Myocyte (in vitro differentiated cells): ENCODE measurements at places on chromosomes 2 and 18.

GRCh38 chr2:70340761-70341476 lies 39.1 kb upstream of the FAM136A start:
- peak; percentile 49 for DNase-seq

GRCh38 chr2:160289126-160289525 lies 89.1 kb upstream of the ITGB6 start:
- no peak for DNase-seq

GRCh38 chr2:10469301-10469700 lies 21.2 kb upstream of the ODC1 start:
- no peak for DNase-seq

DNA sequence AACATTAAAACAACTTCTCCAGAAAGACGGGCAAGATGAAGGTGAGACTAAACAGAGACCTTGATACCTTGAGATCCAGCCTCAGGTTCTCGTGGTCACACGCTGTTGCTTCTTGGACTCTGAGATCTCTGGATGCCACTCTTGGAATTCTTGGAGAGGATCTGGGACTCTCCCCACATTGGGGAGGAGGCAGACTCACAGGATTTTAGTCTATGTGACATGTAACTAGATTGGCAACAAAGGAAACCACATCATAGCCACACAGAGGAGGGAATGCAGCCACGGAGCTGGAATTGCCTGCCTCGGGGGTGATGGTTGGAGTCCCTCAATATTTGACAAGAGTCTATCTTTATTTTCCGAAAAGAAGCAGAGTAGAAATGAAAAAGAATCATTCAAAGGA lies 78.8 kb upstream of the IGFBP5 start:
- peak; percentile 93 for DNase-seq

DNA sequence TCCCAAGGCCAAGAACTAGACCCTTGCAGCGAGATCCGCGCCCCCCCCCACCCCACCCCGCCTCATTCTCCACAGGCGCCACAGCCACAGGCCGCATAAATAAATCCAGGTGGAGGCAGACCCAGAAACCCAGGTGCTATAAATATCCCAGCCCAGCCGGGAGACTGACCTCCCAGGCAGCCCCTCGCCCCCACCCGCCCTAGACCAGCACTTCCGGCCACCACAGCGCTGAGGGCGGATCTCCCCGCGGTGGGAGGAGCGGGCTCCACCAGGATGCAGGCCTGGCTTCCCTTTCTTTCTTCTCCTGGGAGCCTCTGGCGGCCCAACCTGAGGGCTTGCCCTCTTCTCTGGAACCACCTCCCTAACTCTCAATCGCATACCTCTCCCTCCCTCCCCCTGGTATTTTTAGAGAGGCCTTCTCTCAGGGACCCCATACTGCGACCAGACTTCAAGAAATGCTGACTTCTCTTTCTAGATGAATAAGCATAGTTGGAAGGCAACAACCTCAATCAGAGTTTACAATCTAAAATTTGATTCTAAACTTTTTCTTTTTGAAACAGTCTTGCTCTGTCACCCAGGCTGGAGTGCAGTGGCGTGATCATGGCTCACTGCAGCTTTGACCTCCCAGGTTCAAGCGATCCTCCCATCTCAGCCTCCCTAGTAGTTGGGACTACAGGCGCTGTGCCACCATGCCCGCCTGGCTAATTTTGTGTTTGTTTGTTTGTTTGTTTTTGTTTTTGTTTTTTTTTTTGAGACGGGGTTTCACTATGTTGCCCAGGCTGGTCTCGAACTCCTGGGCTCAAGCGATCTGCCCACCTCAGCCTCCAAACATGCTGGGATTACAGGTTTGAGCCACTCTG lies 55.0 kb downstream of the PKDCC start:
- DNase-seq, result no peak

- DNase-seq, result no peak
Measured at GRCh38 chr2:202604699-202605098, 30.1 kb upstream of the FAM117B start.

GRCh38 chr18:61334491-61334850 lies 1.2 kb downstream of the CDH20 start:
- no peak for DNase-seq

GRCh38 chr18:73409242-73409641 lies 541.5 kb upstream of the NETO1 start:
- no peak for DNase-seq

- DNase-seq, result no peak
Measured at GRCh38 chr18:12373116-12373770, 3.8 kb downstream of the AFG3L2 start.

DNA sequence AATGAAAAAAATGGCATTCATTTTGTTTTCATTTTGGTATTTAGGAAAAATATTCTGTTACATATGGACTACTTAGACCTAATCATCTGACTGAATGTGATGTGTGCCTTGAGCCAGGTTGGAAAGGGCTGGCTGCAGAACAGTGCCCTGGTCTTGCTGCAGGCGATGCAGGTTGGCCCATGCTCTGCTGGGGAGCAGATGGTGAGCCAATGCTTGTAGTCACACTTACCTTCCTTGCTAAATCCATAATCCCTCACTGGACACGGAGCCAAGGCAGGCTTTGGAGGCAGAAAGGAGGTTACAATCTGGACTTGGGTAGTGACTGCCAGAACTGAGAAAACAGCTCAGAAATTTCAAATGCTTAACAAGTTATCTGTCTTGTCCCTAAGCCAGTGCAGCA lies 228.7 kb downstream of the ARHGAP15 start:
- no peak for DNase-seq

- DNase-seq, result no peak
Measured at GRCh38 chr2:61134141-61134540, 27.8 kb upstream of the C2orf74 start.

DNA sequence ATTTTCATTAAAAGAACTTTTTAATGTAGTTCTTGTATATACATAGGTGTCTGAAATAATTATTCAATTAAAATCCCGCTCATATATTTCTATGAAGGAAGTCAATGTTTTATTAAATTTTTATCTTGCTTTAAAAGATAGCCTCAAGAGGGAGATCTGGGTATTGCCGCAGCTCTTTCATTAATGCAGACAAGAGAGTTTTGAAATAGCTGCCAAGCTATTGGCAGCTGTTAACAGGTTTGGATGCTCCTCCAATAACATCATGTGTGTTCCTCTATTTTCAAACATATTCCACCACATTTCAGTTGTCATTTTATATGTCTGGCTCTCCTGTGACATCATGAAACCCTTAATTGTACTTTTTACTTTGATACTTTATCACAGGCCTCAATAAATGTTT lies 12.9 kb upstream of the NT5C1B start:
- DNase-seq, result no peak

- DNase-seq, result no peak
Measured at GRCh38 chr2:139045524-139045923, 265.3 kb upstream of the NXPH2 start.

DNA sequence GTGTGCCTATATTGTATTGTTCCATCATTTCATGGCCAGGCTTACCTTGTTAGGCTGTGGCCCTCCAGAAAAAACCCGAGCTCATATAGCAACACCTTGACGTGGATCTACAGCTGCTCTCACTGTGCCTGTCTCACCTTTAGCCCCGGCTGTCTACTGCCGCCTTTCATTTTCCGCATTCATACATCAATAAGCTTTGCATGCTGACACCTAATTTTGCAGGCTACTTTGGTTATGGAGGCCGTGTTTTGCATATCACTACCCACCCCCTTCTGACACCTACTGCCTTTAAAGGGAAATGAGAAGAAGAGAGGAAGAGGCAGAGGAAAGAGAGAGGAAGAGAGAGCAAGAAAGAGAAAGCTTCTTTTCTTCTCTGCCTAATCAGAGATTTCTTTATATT lies 702.9 kb downstream of the BCL11A start:
- no peak for DNase-seq

DNA sequence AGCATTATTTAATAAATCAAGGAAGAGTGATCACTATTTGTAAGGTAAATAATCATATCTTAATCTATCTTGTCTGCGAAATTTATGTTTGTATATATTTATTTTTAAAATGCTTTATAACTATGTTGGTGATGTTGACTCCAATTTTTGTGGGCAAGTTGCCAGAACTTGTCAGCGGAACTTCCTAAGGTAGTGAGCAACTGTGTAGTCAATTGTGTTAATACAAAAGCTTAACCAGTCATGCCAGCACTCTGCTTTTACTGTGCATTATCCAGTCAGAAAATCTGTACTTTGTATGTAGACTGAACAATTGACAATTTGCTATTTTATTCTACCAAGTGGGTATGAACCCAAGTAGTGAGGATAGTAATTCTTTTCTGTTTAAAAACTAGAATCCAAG lies 61.9 kb upstream of the RND3 start:
- no peak for DNase-seq

GRCh38 chr2:43158259-43158880 lies 68.0 kb downstream of the ZFP36L2 start:
- peak; percentile 62 for DNase-seq
